Stimulated activated CD4-positive, alpha-beta T cell treated with anti-CD3 and anti-CD28 coated beads, Interleukin-12 subunit alpha, Interleukin-12 subunit beta, amount 100 ng/mL, for 48 hours (primary cell): ENCODE measurements at places on chromosomes 7 and 10.

GRCh38 chr10:33826186-33826585 is 491.7 kb upstream of the NRP1 start:
- DNase-seq, result no peak

- no peak for DNase-seq
Observed at GRCh38 chr10:6778992-6779701, 199.1 kb upstream of the PRKCQ start.

DNA sequence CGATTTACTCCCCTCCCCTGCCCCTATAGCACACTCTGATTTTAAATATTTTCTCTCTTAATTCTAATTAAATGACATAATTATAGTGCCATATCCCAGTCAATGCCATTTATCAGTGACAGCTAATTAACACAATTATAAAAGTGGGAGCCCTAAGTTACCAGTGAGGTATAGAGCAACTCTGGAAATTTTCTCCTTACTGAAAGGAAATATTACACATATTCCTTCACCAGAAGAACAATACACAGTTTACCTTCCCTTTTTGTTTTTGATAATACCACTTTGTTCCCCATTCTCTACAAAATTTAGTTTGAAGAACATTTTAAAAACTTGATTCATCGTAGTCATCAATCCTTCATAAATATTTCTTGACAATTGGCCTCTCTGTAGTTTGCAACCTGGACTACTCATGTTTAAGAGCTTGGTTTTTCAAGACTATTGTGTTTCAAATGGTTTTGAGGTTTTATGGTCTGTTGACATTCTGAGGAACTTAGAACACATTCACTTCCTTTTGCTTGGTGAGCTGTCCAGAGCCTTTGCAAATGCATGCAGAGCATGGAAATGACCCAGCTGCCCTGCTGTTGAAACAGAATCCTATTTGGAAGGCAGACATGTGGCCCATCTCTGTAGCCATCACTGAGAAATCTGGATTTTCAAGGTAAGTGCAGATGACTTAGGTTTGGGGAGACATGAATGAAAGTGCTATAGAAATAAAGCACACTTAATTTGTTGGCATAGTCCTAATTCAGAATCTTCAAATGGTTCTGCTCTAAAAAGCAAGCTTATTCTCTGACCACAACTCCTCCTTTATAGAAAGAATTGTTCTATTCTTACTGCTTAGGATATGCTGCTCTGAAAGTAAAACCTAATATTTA is at the start of gene GPR141:
Gene GPR141 (plus strand): TSS at position 521 of the 875 bp plus-strand sequence. CDS start 56,628 bp downstream, outside the sequence.
- no peak for DNase-seq

GRCh38 chr7:132286836-132287235 is 289.4 kb downstream of the PLXNA4 start:
- DNase-seq, result no peak

GRCh38 chr10:73964743-73965142 is 33.2 kb upstream of the VCL start:
- DNase-seq, result no peak

GRCh38 chr7:7668706-7669105 is 28.2 kb downstream of the UMAD1 start:
- DNase-seq, result no peak

GRCh38 chr7:2409745-2410414 is 6.5 kb downstream of the CHST12 start:
- DNase-seq, result no peak

DNA sequence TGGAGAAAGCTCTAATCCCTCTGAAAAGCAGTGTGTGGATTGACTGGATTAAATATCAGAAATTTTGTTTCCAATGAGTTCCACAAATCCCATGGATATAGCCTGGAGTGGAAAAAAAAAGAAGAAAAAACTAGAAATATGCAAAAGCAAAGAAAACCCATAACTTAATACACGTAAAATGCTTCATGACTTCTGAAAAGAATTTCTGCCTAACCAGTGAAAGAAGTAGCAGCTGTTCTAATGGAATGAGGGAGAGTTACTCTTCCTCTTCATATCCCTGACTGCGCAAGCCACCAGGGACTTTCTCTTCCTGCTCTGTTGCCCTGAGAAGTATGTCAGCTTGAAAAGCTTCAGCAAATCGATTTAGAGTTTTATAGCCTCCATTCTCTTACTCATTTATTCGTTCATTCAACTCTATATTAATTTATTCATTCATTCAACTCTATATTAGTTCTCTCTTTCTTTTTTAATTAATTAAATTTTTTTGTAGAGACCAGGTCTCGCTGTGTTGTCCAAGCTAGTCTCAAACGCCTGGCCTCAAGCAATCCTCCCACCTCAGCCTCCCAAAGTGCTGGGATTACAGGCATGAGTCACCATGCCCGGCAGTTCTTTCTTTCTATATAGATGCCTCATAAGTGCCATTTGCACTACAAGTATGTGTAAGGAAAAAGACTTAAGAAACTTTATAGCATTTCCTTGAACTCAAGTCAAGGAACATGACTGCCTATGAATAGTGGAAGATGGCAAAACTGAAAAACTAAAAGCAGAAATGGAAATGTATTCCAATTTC is 447.3 kb upstream of the NRP1 start:
- DNase-seq, result no peak

GRCh38 chr10:43879742-43880141 is 231.1 kb upstream of the ZNF32 start:
- DNase-seq, result no peak

- DNase-seq, result no peak
Observed at GRCh38 chr10:112369495-112370423, 4.2 kb upstream of the ACSL5 start.

GRCh38 chr10:1381339-1381738 is 325.2 kb downstream of the WDR37 start:
- DNase-seq, result no peak

- no peak for DNase-seq
Observed at GRCh38 chr7:23017309-23017708, 3.4 kb upstream of the HYCC1 start.

GRCh38 chr7:45269192-45269591 is 111.6 kb downstream of the RAMP3 start:
- DNase-seq, result no peak

DNA sequence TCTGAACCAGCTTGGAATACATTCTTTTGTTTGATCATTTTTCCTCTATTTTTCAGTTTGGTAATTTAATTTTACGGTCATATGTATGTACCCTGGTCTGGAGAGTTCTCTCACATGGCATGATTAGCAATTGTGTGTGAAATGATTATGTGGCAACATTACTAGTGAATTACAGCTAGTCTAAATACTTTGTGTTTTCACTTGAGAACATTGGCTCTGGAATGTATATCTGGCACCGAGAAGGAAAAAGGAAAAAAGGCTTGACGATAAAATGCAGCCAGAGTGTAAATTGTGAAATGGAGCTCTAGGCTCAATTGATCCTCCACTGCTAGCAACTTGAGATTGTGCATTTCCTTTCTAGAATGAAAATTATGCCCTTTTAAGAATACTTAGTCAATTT is 397.2 kb downstream of the EXOC4 start:
- no peak for DNase-seq

- DNase-seq, result no peak
Observed at GRCh38 chr10:77180104-77180503, 457.5 kb downstream of the KCNMA1 start.

GRCh38 chr10:103803941-103804340 is 51.4 kb downstream of the SH3PXD2A start:
- no peak for DNase-seq

DNA sequence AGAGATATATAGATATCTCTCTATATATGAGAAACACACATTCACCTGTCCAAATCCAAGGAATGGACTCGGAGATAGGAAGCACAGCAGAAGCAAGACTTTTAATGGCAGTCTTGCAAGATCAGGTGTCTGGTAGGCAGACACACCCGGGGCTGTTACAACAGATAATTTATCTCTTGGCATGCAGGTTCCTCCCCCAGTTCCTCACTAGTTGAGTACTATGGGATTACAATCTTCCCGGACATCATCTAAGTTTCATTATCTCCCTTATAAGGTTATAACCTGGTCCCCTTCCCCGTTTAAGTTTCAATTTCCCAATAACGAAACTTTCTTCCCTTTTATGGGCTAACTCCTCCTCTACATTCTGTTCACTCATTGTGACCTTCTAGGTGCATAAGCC is 399.3 kb downstream of the PPP1R3A start:
- no peak for DNase-seq

DNA sequence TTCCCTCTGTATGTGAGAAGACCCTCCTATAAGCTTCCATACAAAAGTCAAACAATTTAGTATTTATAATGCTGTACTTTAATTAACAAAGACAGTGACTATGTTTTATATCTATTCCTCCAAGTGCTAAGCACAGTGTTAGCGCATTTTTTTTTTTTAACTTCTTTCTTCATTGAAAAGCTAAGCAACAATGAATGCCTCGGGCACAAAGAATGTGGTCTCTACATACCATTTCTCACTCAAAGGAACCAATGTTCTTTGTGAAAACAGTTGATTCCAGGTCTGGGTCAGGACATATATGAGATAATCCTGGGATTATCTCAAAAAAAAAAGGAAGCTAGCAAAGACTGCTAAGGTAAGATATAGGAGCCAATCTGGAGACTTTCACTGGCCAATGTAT is 26.2 kb upstream of the REEP3 start:
- no peak for DNase-seq

- DNase-seq, result no peak
Observed at GRCh38 chr10:35783305-35783838, 141.3 kb upstream of the FZD8 start.

GRCh38 chr7:111272092-111272491 is 181.2 kb downstream of the LRRN3 start:
- no peak for DNase-seq

DNA sequence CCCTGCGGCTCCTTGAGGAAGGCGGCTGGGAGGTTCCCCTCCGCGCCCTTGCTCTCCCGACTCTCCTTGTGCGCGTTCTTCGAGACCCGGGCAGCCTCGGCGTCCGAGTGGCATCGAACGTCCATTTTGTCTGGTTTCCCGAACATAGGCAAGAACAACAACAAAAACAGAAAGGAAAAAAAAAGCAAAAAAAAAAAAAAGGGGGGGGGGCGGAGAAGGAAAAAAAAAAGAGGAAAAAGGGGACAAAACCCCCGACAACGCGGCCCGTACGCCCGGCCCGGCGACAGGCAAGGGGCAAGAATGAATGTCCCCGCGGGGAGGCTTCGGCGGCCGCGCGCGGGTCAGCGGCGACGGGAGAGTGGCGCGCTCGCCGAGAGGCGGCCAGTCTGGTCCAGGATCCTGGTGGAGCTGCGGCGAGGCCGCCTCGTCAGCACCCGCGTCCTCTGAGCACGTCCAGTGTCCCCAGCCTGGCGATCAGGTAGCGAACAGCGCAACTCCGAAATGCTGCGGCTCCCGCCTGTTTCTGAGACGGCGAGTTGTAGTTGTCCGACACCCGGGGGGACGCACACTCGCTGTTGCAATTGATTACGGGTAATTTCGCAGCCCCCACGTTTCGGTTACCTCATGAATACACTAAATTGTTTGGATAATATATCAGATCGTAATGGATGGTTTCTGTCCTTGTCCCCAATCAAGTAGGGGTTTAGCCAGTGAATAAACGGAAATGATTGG is at the start of gene VAX1:
Gene VAX1 (minus strand): TSS at position 360 of the 732 bp plus-strand sequence. CDS start 214 bp downstream, at position 146.
- no peak for DNase-seq

- no peak for DNase-seq
Observed at GRCh38 chr10:17943033-17943745, 8.5 kb upstream of the SLC39A12 start.

DNA sequence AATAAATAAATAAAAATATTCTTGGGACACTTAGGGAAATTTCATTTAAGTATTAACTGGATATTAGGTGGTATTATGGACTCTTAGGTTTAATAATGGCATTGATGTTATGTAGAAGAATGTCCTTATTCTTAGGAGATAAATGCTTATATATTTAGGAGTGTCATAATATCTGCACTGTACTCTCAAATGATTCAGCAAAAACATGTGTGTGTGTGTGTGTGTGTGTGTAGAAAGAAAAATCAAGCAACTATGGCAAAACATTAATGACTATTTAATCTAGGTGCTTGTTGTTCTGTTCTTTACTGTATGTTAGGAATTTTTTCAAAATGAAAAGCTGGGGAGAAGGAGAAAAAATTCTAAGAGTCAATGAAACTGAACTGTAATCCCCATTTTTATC is 3.9 kb downstream of the ASNS start:
- DNase-seq, result no peak

- no peak for DNase-seq
Observed at GRCh38 chr10:63700631-63701156, 179.5 kb downstream of the REEP3 start.

GRCh38 chr10:36779238-36779846 is 346.1 kb upstream of the ANKRD30A start:
- no peak for DNase-seq

GRCh38 chr10:132467464-132468149 is 70.0 kb upstream of the INPP5A start:
- no peak for DNase-seq

DNA sequence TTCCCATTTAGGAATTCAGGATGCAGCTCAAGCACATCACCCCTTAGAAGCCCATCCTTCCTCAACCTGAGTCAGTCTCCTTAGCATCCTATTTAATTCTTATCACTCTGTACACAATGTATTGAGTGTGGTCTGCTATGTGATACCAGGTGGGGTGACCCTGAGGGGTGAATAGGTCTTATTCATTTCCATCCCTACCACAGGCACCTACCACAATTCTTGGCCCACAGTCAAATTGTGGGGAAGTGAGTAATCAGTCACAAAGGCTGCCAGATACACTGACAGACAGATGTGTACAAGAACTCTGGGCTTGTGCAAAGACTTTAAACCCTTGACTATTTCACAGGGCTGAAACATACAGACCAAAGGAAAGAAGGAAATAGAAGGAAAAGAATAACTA is 560.5 kb downstream of the PARD3 start:
- DNase-seq, result no peak

DNA sequence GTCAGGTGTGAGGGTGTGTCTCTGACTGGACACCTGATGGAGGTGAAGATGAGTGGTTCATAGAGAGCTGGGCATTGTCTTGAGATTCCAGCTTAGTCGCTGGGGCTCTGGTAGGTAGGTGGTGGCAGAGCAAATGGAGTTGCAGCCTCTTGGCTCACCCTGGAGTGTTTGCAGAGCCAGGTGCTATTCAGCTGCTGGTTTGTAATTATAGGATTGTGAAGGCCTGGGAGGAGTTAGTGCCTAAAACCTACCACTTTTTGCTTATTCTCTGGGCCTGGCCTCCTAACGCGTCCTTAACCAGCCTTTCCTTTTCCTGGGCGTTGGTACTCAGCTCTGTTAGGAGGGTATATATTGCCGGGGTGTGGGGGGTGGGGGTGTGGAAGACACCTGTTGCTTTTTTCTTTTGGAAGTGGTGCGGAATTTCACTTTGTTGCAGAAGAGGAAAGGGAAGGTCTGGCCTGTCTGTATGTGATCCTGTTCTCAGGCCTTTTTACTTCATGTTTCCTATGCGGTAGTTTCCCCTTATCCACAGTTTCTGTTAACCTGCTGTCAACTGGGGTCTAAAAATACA is 3.2 kb downstream of the PPRC1 start:
- DNase-seq, result no peak

DNA sequence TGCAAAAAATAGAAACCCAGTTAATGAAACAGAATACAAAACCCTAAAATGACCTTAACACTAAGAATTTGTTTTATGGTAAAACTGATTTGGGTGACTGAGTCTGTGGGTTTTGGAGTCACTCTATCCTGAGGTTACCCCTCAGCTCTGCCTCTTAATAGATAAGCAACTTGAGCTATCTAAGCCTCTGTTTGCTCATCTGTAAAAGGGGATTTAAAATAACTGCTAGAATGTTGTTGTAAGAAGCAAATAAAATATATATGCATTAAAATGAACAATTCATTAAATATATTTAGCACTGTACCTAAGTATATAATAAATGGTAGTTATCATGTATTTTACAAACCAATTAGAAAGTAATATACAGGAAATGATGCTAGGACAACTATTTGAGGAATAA is 115.4 kb downstream of the CABCOCO1 start:
- no peak for DNase-seq
